ENCODE measurements at places on chromosomes 3 and 15.
A peak's percentile ranks its signal among the peaks of the same experiment; 100 is the strongest.

GRCh38 chr3:120416868-120417267 is 33.9 kb downstream of the FSTL1 start:
- DNase-seq = no peak

DNA sequence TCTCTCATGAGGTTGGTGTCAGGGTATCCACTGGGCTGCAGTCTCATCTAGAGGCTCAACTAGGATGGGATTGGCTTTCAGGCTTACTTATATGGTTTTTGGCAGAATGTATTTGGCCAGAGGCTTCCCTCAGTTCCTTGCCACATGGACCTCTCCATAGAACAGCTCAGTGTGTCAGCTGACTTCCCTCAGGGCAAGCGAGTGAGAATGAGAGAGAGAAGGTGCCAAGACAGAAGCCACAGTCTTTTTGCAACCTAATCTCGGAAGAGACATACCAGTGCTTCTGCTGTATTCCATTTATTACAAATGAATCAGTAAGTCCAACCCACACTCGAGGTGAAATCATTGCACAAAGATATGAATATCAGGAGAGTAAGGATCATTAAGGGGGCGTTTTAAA is 129.2 kb downstream of the CCNL1 start:
- DNase-seq = no peak

DNA sequence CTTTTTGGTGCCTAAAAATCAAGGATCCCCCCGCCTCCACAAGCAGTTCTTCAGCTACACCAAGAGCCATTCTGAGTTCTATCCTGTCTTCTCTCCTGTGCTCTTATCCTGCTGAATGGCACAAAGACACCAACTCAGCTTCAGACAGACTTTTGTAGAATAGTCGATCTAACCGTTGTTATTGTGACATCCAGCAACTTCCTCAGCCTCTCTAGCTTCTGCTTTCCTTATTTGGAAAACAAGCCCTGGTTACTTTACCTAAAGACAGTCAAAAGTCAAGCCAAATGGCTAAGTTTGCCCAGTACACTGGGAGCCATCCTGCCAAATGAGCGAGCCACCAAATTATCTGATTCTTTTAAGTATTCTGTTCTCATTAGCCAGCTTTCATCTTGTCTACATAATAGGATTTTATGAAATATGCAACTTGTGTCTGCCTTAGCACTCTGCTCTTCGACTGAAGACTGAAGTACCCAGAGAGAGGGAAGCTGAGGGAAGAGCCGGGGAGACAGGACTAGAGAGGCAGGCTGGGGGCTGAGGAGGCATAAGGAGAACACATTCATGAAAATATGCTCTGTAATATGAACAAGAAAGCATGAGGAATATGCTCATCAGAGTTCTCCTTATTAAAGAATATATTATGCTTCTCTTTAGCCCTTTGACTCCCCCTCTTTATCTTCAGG is 35.1 kb downstream of the LYZL4 start:
- DNase-seq = no peak

DNA sequence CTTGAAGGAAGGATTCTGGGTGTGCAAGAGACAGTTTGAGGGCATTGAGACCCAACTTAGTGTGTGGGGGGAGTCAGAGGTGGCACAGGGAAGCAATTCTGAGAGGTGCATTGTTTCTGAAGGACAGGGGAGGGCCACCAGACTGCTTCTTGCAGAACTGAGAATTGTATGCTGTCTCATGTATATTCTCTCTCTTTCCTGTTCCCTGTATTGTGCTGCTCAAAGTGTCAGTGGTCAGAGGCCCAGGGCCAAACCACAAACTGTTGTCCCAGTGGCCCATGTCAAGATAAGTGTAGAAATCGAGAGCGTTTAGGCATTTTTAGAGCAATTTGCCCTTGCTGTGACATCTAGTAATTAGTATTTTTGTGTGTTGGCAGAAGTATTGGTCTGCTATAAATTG is 567.1 kb downstream of the EDEM1 start:
- no peak for DNase-seq

DNA sequence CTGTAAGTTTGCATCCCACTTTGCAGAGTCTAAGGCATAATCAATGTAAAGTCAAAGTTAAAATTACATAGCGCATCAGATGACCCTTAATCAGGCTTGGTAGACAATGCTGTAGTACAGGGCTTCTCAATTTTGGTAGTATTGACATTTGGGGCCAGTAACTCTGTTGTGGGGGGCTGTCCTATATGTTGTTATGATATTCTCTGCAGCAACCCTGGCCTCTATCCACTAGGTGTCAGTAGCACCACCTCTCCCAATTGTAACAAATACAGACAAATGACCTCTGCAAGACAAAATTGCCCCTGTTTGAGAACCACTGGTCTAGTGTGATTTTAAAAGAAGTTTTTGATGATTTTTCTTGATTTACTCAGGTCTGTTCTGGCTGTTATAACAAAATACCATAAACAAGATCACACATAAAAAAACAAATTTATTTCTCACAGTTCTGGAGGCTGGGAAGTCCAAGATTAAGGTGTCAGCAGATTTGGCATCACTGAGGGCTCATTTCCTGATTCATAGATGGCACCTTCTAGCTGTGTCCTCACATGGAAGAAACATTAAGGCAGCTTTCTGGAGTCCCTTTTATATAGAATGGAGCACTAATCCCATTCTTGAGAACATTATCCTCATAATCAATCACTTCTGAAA is 37.6 kb upstream of the SLC9A9 start:
- peak; percentile 40 for DNase-seq

Measured in AG10803 (cell line).